Gastrocnemius medialis (tissue), 4 donors: ENCODE measurements at places on chromosomes 2 and 18.

DNA sequence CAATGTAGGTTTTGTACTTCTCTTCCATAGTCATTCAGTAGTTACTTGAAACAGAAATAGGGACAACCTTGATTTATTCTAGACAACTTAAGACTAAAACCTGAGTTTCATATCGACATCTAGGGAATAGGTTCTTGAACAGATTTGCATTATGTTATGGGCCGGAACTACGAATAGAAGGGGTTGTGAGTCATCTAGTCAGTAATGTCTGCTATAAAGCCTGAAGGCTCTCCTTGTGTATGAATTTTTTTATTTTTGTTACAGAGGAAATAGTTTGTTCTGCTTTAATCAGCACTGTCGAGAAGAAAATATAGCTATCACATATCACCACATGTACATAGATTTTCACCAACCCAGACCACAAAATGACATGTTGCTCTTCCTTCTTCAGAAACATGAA lies 17.3 kb upstream of the TRIM43 start:
- no peak for DNase-seq

DNA sequence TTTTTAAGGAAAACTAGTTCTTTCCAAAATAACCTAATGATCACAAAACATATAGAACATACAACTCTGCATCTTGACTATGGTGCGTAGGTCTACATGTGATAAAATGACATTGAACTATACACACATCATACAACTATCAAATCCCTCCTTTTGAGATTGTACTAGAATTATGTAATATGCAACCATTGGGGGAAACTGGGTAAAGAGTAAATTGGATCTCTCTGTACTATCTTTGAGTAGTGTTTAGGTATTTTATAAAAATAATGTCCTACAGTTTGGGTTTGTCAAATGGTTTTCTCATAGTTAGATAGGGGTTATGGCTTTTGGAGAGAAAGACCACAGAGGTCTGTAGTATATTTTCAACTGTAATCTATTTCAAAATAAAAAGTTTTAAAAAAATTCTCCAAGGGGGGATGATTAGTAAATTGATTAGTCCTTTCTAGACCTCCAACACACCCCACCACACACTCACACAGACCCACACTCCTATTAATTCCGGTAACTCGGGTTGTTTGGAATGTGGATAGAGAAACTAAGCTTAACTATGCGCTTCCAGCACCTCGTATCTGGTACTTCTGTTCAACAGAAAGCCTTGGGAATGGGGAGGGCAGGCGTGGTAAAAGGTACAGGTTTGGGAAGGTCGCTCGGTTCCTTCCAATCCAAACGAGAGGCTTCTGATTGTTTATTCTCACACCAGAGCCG lies 695 bp upstream of the BIRC6 start:
- DNase-seq: no peak

- DNase-seq: peak; percentile 18
Measured at GRCh38 chr18:12656938-12657683, 796 bp downstream of the SPIRE1 start.

GRCh38 chr18:28858248-28858647 lies 681.3 kb upstream of the CDH2 start:
- DNase-seq: no peak

GRCh38 chr18:12088096-12088495 lies 5.5 kb upstream of the ANKRD62 start:
- no peak for DNase-seq

GRCh38 chr2:75512455-75513212 lies 48.1 kb downstream of the EVA1A start:
- DNase-seq: no peak

GRCh38 chr2:162184821-162185450 lies 32.9 kb upstream of the GCG start:
- no peak for DNase-seq

DNA sequence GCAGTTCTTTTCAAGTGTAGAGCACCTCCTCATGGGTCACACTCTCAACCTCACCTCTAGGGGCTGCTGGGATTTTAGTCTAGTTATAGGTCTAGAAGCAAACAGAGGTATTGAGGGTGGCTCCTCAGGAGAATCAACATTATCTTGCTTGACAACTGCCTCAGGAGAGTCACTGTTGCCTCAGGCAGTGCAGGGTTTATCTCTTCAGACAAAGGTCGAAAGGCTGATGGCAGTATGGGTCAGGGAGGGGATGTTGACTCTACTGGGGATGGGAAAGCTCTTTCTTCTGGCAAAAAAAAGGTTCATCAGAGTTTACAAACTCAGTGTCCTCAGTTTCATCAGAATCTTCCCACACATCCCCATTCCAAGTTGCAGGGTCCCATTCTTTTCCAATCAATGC lies 24.0 kb downstream of the DTNA start:
- no peak for DNase-seq

DNA sequence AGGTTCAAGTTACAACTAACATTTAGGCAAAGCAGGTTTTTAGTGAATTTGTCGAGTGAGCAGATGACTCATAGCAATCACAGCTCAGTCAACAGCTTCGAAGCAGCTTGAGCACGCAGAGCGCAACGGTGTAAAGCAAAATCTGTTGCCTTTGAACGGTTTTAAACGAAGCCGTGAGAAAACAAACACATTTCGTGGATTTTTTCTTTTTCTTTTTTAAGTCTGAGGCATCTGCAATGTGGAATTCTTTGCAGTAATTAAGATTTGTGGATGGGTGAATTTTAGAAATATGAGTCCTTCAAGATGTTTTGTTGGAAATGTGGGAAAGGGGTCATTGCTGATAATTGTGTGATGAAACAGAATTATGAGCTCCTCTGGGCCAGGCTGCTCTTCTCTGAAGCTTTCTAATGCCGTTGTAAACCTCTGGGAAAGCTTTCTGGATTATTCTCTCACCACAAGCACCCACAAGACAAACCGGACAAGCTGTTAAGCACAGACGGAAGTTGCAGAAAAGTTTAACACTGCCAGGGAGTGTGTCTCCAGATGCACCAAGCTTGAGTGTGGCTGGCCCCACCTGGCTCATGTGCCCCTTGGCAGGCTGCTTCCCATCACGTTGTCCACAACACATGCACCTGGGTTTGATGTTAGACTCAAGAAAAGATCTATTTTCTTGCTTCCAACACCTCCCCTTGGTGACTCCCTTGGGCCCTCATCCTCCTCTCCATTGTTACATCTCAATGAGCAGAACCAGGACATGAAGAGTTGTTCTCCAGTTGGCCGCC lies 224.7 kb downstream of the ACKR3 start:
- DNase-seq: no peak

DNA sequence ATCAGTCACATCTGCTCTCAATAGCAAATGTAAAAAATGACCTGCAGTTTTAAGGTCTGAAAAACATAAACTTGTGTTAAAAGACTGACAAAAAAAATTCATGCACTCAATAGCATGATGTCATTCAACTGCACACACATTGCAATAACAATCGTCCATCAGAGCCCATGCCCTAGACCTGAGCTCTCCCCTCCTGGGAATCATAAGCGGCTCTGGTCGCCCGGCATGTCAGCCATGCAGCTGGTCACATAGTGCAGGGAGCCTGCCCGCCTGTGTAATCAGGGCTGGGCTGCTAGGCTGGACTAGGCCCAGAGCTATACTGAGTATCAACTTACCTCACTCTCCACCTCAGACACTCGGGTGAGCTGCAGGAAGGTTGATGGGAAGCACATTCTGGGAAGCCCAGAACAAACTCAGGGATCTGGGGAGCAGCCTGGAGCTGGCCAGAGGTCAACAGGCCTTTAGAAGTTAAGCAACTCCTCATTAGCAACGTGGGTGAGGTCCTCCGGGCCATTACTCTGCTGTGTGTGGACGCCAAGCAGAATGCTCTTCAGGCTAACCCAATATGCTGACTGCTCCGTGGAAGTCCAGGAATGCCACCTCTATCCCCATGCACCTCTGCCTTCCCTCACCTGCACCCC lies 165.5 kb downstream of the TTC32 start:
- DNase-seq: peak; percentile 62

- no peak for DNase-seq
Measured at GRCh38 chr2:128105072-128105471, 14.1 kb downstream of the UGGT1 start.

DNA sequence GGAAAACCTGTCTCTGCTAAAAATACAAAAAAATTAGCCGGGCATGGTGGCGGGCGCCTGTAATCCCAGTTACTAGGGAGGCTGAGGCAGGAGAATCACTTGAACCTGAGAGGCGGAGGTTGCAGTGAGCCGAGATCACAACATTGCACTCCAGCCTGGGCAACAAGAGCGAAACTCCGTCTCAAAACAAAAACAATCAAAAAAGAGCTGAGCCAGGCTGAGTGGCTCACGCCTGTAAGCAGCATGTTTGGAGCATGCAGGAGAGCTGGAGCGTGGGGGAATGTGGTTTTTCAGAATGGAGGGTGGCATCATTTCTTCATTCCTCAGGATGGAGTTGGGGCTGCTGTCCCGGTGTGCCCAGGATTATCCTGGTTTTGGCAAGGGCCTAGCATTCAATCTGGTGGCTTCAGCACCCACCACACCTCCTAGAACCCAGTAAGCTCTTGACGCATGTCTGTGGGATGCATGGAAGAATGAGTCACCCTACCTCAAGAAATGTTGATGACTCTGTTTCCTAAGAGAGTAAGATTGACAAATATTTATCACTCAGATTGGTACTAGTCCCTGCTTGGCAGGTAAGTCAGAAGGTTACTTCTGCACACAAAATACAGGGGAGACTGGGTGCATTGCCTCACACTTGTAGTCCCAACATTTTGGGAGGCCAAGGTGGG lies 90.2 kb upstream of the ODC1 start:
- DNase-seq: no peak

GRCh38 chr18:56172527-56172926 lies 465.9 kb downstream of the TXNL1 start:
- DNase-seq: no peak

GRCh38 chr2:212007972-212008371 lies 530.6 kb downstream of the ERBB4 start:
- DNase-seq: no peak
